Fibroblast of villous mesenchyme (primary cell): ENCODE measurements at places on chromosomes 16 and 17. TPM values are rescaled to one million over a fixed set of nuclear protein-coding genes. Genes with fewer than 3 reads are reported as not detected.

- no peak for DNase-seq
Observed at GRCh38 chr17:38914741-38915638, 10.4 kb upstream of the LASP1NB start.

- DNase-seq = peak; percentile 37
Observed at GRCh38 chr16:87324411-87325275, 7.5 kb upstream of the C16orf95 start.

- peak; percentile 57 for DNase-seq
Observed at GRCh38 chr16:17313085-17313611, 157.6 kb downstream of the XYLT1 start.

DNA sequence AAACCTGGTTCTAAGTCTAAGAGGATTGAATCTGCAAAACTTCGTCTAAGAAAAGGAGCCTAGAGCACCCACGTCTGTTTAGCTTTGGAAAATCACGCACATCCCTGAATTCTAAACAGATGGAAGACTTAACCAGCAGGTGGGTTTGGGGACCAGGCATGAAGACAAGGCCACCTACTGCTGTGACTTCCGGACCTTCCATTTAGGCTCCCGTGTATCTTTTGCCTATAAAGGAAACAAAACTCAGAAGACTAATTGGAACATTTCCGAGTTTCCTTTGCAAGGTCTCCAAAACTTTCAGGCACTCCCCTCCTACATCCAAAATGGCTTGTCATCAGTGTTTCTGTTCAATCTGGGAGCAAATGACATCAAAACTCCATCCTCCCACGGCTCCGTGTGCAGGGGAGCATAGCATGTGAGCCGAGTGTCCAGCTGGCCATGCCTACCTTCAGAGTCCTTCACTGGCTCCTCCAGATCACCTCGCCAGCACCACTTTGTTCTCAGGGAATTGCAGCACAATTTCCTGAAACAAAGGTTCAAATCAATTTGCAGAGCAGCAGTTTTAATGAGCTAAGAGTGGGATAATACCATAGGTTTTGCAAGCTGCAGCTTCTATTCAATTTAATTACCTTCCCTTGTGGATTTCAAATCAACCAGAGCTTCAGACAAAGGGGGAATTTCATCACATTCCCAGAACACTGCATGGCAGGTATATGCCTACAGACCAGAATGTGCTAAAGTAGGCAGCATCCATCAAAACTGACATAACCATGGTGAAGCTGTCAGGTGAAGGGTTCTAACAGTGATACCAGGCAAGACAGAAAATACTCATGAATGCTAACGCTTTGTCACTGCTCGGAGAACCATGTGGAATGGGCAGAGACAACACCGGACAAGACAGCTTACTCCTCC is 23.5 kb downstream of the CACNG1 start:
- no peak for DNase-seq

DNA sequence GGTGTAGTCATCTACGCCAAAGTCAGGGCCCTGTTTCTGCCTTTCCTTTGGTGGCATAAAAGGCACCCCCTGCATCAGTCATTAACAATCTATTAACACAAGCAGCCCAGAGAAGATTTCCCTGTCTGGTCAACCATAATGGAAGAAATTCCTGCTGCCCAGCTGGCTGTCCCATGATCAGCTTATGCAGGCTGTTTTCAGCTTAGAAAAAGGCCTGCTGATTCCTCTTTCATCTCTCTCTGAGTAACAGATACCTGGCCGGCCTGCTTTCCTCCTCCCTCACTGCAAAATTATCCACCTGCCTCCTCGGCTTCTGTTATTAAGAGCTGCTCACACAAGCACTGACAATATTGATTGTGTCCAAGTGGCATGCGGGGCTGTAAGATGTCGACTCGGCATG is 70.3 kb upstream of the MMP2 start:
- DNase-seq = no peak

DNA sequence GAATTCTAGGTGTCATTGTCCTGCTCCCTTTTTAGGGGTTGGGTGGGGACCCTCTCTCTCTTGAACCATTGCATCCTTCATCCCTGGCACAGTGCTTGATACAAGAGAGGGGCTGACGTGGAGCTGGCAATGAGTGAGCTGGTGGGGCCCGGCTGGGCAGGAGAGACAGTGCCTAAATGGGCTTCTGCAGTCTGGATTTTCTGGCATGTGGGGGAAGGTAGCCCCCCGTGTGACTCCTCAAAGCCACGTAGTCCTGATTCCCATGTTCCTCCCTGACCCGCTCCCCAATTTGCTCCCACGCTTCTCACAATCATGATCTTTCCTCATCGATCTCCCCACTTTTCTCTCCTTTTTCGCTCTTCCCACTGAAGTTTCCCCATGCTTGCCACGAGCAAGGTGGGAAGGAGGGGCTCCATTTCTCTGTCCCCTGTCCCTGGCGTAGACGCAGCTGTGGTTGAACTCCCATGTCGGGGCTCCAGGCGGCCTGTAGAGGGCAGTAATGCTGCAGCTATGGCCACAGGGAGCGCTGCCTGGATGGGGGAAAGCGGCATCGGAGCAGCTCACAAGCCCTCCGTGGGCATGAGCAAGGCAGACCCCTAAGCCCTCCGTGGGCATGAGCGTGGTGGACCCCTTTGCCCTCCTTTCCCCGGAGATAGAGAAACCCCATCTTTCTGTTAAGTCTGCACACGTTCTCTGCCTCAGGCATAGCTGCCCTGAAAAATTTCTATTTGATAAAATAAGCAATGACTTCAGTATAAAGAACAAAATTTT is 47.5 kb downstream of the HAPSTR1 start:
- peak; percentile 63 for DNase-seq

GRCh38 chr16:67444259-67445125 is 13.6 kb downstream of the HSD11B2 start:
- no peak for DNase-seq

DNA sequence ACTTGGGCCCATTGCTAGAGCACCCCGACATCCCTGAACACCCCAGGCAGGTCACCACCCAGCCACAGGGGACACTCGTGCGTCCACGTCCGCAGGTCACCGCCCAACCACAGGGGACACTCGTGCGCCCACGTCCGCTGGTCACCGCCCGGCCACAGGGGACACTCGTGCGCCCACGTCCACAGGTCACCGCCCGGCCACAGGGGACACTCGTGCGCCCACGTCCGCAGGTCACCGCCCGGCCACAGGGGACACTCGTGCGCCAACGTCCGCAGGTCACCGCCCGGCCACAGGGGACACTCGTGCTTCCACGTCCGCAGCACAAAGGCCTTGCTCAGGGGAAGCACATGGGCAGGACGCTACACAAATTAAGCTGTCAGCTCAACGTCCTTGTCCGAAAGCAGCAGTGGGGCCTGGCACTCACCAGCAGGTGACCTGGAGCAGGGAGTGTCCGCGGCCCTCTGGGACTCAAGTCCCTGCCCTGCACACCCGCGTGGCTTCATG is 17.7 kb downstream of the GALNS start:
- no peak for DNase-seq

DNA sequence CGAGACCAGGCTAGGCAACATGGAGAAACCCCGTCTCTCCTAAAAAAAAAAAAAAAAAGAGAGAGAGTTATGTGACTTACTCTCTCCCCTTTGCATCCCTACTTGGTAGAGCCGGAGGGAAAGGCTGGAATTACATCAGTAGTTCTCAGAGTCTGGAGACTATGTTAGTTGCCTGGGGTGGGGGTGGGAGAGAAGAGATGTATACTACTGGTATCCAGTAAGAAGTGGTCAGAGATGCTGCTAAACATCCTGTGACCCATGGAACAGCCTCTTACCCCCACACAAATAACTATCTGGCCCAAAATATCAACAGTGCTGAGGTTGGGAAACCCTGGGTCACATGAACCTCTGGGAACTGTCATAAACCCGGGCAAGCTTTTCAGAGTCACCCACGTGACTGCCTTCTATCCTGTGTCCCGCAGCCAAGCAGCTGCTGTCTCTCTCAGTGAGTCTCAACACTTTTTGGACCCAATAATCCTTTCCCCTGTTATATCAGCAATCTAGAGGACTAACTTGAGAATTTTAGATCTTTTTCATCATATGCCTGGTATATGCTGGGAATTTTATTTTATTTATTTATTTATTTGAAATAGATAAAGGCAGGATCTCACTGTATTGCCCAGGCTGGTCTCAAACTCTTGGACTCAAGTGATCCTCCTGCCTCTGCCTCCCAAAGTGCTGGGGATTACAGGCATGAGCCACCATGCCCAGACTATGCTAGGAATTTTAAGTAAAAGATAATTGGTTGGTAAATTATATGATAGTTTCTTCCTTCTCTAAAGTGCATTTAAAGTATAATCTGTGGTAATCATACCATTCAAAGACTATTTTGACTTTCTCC is 8.7 kb downstream of the EIF1 start:
- peak; percentile 99 for DNase-seq

DNA sequence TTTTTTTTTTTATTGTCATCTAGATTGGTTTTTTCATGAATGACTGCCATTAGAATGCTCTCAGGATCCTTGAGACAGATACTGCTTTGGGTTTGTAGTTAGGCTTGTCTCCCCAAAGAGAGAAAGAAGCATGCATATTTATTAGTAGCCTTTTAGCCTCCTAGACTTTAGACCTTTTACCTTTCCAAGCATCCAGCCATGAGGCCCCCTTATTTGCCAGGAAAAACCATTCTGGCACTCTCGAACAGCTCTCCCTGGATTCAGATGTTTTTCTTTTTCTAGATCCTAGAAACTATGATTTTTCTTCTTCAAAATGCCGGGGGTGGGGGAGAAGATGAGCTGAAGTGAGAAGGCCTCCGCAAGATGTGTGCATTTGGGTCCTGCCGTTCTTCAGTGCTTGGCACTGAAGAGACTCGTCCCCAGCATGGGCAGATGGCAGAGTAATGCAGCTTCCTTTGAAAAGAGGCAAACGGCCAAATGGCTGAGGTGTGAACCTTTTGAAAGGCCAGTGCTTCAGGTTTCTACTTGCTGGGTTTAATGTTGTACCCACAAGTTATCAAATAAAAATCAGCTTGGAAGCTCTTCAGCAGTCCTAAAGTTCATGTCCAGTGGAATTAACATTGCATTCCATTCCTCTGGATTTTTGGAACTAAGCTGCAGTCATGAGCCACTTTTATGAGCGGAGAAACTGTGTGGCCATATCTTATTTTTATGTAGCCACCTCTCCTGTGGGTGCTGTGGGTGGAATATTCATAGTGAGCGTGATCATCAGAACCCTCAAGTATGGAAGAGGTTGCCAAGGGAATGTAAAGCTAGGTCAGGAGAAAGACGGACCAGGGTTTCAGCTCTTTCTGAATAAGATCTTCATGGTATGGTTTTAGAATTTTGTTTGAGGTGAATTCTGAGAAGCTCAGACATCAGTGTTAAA is 7.2 kb downstream of the SOCS7 start:
- DNase-seq = peak; percentile 45

DNA sequence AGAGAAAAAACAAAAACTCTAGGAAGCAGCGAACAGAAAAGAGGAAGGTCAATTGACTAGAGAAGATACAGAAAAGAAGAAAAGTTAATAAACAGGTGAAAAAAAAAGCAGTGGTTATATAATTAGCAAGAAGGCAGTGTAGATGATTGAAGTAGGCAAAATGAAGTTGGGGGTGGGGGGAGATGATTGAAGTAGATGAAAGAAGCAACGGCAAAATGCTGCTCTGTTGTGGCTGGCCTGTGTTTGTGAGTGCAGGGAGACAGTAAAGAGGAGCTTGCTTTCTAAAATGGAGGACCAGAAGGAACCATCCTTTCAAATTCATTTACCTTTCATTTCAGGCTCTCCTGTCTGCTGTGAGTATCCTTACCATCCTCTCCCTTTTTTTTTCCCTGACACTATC is 3.6 kb downstream of the EVI2B start:
- DNase-seq = no peak

- DNase-seq = no peak
Observed at GRCh38 chr17:1905190-1905913, 75.5 kb downstream of the RPA1 start.

- DNase-seq = no peak
Observed at GRCh38 chr16:65422934-65423333, 301.1 kb upstream of the CDH11 start.

- DNase-seq = no peak
Observed at GRCh38 chr17:16989230-16989952, 17.5 kb upstream of the TNFRSF13B start.

The PITPNM3 gene
- under 0.01 and 0.64 TPM in 2 replicates for total RNA-seq

The ATAD5 gene
- 3.9 and 4.3 TPM in 2 replicates for total RNA-seq

The CCT6B gene
- total RNA-seq = 1.3 and 2.3 TPM in 2 replicates

The ATF7IP2 gene
- total RNA-seq = 4.8 and 6.5 TPM in 2 replicates

The TP53TG3F gene
- under 0.01 TPM in 1 of 2 replicates, not detected in the other for total RNA-seq

The TBC1D3 gene
- total RNA-seq = not detected in 2 replicates

The GNGT2 gene
- total RNA-seq = 0.32 TPM in 1 of 2 replicates, not detected in the other

The KRTAP4-6 gene
- total RNA-seq = not detected in 2 replicates

The DNAAF1 gene
- total RNA-seq = not detected in 2 replicates

The PLXDC1 gene
- 0.43 and 0.64 TPM in 2 replicates for total RNA-seq
